ENCODE measurements at places on chromosomes 11 and 22. TPM values are rescaled to one million over a fixed set of nuclear protein-coding genes. Genes with fewer than 3 reads are reported as not detected.

The SNX19 gene
- polyA plus RNA-seq: 51.4 TPM

The CASP4 gene
- 28.6 TPM for polyA plus RNA-seq

The GP1BB gene
- polyA plus RNA-seq: 6.5 TPM

The LZTR1 gene
- 42.2 TPM for polyA plus RNA-seq

The PGR gene
- 0.03 TPM for polyA plus RNA-seq

The OR51I1 gene
- not detected for polyA plus RNA-seq

The INSC gene
- 0.76 TPM for polyA plus RNA-seq

The OR4A16 gene
- polyA plus RNA-seq: not detected

The NXPE1 gene
- not detected for polyA plus RNA-seq

The ELMOD1 gene
- polyA plus RNA-seq: 0.38 TPM

The LDHAL6A gene
- 0.69 TPM for polyA plus RNA-seq

The INS gene
- polyA plus RNA-seq: not detected

The RASSF10 gene
- polyA plus RNA-seq: 27.1 TPM

The KREMEN1 gene
- polyA plus RNA-seq: 24.4 TPM

The OR4C16 gene
- polyA plus RNA-seq: not detected

The RIC3 gene
- polyA plus RNA-seq: 16.7 TPM

The EFCAB6 gene
- 6.0 TPM for polyA plus RNA-seq

The ROBO4 gene
- 25.4 TPM for polyA plus RNA-seq

The TENM4 gene
- 19.1 TPM for polyA plus RNA-seq

The OR5D14 gene
- polyA plus RNA-seq: not detected

The RAG2 gene
- polyA plus RNA-seq: 0.52 TPM

The IGLL1 gene
- polyA plus RNA-seq: 0.51 TPM

The APLP2 gene
- polyA plus RNA-seq: 461 TPM

The OR8I2 gene
- not detected for polyA plus RNA-seq

The CCDC73 gene
- polyA plus RNA-seq: 0.31 TPM

The CXCR5 gene
- polyA plus RNA-seq: not detected

The ESAM gene
- 72.2 TPM for polyA plus RNA-seq

The ISX gene
- polyA plus RNA-seq: 0.24 TPM

The SYT8 gene
- polyA plus RNA-seq: 0.14 TPM

The TSSK2 gene
- polyA plus RNA-seq: not detected

The APOA1 gene
- 144 TPM for polyA plus RNA-seq

The TIMM10B gene
- polyA plus RNA-seq: 38.5 TPM

The ACRV1 gene
- polyA plus RNA-seq: 0.29 TPM

The CD3E gene
- 0.51 TPM for polyA plus RNA-seq

The FAM89B gene
- polyA plus RNA-seq: 22.1 TPM

The GSTT2B gene
- 26.5 TPM for polyA plus RNA-seq

The PLAAT5 gene
- 0.41 TPM for polyA plus RNA-seq

The TBX1 gene
- 0.38 TPM for polyA plus RNA-seq

The TRIM6 gene
- polyA plus RNA-seq: 11.8 TPM

The ACR gene
- polyA plus RNA-seq: 0.54 TPM

The DEFB131B gene
- 2.3 TPM for polyA plus RNA-seq

The CLDN5 gene
- 20.4 TPM for polyA plus RNA-seq

The KDM4E gene
- 0.44 TPM for polyA plus RNA-seq

The SOX6 gene
- polyA plus RNA-seq: 20.3 TPM

The OR10A2 gene
- 0.09 TPM for polyA plus RNA-seq

The SCGB1D2 gene
- polyA plus RNA-seq: 2.3 TPM

The NRIP3 gene
- 1.2 TPM for polyA plus RNA-seq

The CTSF gene
- polyA plus RNA-seq: 88.3 TPM

The TRIM49 gene
- not detected for polyA plus RNA-seq

The ROM1 gene
- 4.8 TPM for polyA plus RNA-seq

All from left renal cortex interstitium (tissue), 4 donors.